Iris pigment epithelial cell (primary cell): ENCODE measurements at places on chromosomes 6 and 20.

GRCh38 chr6:151309619-151310018, 69.9 kb downstream of the AKAP12 start:
- no peak for DNase-seq

GRCh38 chr6:55758156-55758937, 117.0 kb downstream of the BMP5 start:
- DNase-seq = peak; percentile 95

- DNase-seq = peak; percentile 69
Observed at GRCh38 chr20:36792422-36792821, 18.9 kb upstream of the DSN1 start.

GRCh38 chr20:40251284-40251932, 437.6 kb downstream of the MAFB start:
- no peak for DNase-seq

DNA sequence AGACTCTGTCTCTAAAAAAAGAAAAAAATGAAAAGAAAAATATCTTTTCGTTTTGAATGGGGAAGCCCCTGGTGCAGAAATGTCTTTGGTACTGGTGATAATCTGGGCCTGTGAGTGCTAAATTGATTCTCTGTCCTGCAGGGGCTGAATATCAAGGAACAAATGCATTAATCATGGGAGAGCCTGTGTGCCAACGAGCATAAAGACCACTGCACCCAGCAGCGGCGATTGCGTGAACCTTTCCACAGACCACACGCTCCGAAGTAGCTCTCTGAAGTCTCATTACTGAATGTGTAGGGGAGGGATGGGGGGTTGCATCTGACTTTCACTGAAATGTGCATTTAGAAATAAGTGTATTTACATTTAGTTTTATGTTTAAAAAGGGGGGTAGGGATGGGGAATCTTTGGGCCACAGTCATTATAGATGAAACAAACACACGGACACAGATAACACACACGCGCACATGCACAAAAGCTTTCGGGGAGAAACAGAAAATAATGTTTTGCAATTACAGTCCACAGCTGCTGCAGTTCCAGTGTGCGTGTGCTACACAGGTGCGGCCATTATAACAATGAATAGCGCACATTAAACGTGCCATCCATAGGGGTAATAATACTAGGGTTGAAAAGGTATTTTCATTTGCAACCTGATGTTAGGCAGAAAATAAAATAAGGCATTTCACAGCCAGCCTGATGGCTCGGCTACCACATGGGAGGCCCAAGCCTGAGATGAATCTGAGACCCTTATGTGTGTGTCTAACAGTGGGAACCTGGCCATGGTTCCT, 154.0 kb downstream of the MBOAT1 start:
- no peak for DNase-seq

DNA sequence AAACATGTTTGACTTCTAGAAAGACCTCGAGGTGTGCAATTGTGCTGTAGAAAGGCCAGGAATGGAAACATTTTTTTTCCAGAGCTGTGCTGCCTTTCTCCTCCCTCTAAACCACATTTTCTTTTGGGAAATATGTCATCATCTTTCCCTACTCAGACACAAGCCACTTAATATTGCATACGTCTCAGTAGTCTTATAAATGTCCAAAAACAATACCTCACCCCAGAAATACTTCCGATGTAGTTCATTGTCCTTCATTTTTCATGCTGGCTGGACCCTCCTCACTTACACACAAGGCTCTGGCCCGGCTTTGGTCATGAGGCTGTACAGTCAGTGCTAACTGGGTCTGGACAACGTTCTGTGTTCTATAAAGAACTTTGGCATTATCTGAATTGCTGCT, 126.4 kb downstream of the SCML4 start:
- DNase-seq = no peak

- DNase-seq = peak; percentile 34
Observed at GRCh38 chr6:72461144-72461543, 160.7 kb upstream of the KCNQ5 start.

DNA sequence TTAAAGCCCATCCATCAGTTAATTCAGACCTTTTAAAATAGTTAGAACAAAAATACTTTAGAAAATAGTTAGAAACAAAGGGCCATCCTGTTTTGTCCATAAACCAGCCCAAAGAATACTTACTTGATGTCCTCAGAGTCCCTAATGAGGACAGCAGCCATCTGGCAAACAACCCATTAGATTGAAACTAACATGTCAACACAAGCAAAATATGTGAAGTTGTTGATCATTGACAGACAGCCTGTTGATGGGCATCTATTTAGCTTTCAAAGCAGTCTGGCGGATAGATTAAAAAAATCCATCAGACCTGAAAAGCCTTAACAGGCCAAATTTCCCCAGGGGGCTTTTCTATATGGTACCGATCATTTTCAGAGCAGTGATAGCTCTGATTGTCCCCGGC, 154.2 kb upstream of the TSHZ2 start:
- no peak for DNase-seq

- peak; percentile 47 for DNase-seq
Observed at GRCh38 chr6:111013144-111013915, 31.5 kb downstream of the RPF2 start.

DNA sequence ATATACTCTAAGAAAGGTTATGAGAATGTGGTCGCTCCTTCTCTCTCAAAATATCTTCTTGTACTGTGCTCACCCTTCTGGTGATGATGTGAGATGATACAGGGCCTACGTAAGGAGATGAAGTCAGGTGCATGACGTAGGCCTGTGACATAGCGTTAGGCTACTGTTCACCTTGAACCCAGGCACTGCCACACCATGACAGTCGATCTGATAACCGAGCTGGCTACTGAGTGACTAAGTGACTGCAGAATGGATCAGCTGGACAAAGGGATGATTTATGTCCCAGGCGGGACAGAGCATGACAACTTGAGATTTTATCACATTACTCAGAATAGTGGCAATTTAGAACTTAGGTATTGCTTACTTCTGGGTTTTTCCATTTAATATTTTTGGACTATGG, 11.2 kb downstream of the SLC24A3 start:
- no peak for DNase-seq

- peak; percentile 59 for DNase-seq
Observed at GRCh38 chr6:119110601-119111548, 32.4 kb upstream of the FAM184A start.

DNA sequence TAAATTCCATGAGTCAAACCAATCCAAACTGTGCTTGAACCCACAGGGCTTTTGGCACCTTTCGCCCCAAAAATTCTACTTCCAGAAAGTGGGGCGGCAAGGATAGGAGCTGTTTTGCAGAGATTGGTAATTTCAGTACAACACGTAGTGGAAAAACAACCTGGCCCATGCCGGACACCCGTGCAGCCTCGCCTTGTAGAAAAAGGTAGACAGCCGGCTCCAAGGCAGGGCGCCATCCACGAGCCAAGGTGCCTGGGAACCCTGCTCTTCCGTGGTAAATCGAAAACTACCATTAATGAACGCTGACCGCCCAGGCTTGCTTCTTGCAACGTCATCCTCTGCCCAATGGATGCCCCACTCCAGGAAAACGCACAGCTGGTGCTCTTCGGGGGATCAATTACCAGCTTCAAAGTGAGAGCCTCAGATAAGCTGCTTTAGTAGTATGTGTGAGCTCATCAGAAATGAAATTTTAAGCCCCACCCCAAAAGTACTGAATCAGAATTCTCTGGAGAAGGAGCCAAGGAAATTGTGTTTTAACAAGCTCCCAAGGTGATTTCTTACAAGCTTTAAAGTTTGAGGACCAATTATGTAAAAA, 1.8 kb downstream of the OOEP start:
- no peak for DNase-seq

DNA sequence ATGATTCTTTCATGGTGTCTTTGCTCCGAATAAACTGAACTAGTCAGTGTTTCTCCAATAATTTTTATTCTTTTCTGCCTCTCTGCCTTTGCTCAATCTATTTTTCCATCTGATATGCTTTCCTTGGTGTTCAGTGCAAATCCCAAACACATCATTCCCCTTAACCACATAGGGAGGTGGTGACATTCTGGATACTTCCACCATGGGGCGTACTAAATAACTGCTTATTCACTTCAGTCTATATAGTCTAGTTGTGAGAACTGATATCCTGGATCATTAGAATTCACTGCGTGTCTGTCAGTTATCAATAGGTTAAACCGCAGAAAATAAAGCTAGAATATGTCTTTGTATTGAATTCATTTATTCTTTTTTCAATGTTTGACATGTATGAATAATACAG, 83.1 kb downstream of the KCNQ5 start:
- no peak for DNase-seq

DNA sequence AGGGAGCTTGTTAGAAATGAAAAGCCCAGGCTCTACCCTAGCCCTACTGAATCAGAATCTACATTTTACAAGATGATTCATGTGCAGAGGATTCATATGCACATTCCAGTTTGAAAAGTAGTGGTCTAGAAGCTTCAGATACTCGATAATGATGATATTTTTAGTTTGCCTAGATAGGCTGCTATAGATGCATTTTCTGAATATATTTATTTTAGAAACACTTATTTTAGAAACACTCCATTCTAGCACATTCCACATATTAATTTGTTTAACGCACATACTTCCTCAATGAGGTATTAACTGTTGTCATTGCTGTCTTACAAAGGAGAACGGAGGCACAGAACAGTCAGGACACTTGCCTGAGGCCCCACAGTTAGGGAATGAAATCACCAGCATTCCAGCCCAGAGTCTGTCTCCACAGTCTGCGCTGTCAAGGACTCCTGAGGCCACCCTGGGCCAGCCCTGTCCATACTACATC, 64.4 kb downstream of the SNAP25 start:
- peak; percentile 22 for DNase-seq

DNA sequence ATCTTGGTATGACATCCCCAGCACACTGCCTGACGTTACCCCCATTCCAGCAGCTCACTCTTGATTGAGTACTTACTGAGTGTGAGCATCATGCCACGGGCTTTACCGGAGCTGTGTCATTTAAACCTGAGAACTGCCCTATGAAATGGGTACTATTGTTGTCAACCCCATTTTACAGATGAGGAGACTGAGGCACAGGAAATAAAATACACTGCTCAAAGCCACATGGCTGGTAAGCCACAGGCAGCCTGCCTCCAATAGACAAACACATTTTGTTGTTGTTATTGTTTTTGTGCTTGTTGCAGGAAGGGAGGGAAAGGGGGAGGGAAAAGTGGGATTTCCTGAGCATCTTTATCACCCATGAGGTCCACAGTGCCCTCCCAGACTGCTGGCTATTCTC, 53.5 kb upstream of the SLC32A1 start:
- DNase-seq = no peak

GRCh38 chr6:37021356-37022129, 16.1 kb downstream of the FGD2 start:
- peak; percentile 56 for DNase-seq

- DNase-seq = peak; percentile 94
Observed at GRCh38 chr6:144710207-144710606, 425.1 kb downstream of the UTRN start.

DNA sequence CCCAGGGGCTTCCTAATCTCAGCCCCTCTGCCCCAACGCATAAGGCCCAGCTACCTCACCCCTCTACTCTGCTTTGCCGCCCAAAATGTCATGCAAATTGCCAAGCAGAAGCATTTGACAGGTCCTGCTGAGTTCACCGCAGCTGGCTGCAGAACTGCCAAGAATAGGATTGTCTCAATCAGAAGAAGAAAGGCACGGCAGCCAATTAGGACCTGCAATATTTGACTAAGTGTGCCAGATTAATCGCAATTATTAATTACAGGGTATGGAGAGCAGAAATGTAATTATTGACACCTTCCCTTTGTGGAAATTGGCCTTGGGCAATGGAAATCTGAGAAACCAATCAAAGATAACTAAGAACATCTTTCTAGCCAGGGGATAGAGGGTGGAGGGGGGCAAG, 318.6 kb downstream of the LRFN2 start:
- DNase-seq = no peak

DNA sequence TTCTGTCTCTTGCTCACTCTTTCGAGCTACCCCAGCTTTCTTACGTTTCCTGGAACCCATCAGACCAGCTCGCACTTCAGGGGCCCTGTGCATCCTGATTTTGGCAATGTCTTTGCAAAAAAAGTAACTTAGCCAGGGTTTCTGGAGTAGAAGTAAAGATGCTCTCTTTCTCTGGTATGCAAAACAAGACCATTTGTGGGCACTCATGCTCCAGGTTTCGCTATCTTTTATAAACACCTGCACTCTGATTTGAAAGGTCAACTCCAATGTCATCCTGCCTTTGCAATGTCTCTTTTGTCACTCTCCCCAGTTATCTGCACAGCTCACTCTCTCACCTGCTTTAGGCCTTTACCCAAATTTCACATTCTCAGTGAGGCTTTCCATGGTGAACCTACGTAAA, 869.1 kb downstream of the QKI start:
- no peak for DNase-seq

GRCh38 chr20:62576815-62577489, 65.4 kb upstream of the SLCO4A1 start:
- peak; percentile 29 for DNase-seq

- DNase-seq = no peak
Observed at GRCh38 chr6:1606780-1607515, 2.8 kb upstream of the FOXC1 start.

DNA sequence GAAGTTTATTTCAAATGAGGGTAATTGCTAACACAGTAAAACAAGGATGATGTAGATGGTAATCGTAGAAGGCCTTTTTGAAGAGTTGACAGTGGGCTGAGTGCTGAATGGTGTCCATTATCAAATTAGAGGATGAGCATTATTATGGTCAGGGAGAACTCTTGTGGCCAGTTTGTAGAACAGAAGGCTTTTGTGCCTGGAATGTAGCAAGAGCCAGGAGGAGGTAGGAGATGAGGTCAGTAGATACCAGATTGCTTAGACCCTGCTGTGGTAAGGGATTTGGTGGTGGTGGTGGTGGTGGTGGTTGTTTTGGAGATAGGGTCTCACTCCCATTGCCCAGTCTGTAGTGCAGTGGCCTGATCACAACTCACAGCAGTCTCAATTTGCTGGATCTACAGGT, 6.2 kb downstream of the CSE1L start:
- peak; percentile 26 for DNase-seq

- DNase-seq = peak; percentile 91
Observed at GRCh38 chr20:38825901-38826625, 20.6 kb downstream of the PPP1R16B start.

GRCh38 chr6:107598091-107598490, 108.2 kb downstream of the SOBP start:
- no peak for DNase-seq

GRCh38 chr20:50450881-50451752, 59.1 kb upstream of the PTPN1 start:
- peak; percentile 76 for DNase-seq

DNA sequence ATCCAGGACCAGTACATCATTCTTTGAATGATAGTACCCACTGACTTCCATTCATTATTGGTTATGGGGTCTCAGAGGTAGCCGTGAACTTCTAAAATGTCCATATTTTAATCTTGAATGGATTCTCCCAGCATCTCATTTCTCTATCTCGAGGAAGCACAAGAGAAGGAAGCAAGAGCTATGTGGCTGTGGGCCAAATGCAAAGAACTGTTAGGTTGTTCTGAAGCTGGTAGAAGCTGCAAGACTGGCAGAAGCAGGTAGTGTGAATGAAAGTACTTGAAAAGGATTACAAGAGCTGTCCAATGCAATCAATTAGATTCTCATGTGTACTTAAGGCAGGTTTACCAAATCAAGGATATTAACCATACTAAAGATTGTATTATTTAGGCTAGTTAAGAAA, 1131.8 kb downstream of the GRIK2 start:
- DNase-seq = no peak
